Urinary bladder (tissue), 4 donors: ENCODE measurements at places on chromosomes 11 and 22. TPM values are rescaled to one million over a fixed set of nuclear protein-coding genes. Genes with fewer than 3 reads are reported as not detected.

DNA sequence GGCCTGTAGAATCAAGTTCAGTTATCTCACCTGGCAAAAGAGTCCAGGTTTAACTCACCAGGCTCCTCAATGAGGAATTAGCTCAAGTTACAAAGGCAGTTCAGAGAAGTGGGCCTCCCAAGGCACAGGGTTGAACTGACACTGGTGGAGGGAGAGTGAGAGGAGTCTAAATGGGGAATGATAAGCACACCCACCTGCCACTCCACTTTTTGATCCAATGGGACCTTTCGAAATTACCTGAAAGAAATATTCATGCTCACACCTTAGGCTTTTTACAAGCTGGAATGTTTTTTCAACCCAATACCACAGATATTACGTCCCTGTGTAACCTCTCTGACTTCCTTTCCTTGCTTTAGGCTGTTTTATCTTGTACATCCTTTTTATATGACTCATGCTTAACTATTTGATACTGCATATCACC, 642.7 kb upstream of the TENM4 start:
- no peak for DNase-seq

Gene ELMOD1
- 1.6 TPM for total RNA-seq

Gene DNAJB7
- total RNA-seq = not detected

DNA sequence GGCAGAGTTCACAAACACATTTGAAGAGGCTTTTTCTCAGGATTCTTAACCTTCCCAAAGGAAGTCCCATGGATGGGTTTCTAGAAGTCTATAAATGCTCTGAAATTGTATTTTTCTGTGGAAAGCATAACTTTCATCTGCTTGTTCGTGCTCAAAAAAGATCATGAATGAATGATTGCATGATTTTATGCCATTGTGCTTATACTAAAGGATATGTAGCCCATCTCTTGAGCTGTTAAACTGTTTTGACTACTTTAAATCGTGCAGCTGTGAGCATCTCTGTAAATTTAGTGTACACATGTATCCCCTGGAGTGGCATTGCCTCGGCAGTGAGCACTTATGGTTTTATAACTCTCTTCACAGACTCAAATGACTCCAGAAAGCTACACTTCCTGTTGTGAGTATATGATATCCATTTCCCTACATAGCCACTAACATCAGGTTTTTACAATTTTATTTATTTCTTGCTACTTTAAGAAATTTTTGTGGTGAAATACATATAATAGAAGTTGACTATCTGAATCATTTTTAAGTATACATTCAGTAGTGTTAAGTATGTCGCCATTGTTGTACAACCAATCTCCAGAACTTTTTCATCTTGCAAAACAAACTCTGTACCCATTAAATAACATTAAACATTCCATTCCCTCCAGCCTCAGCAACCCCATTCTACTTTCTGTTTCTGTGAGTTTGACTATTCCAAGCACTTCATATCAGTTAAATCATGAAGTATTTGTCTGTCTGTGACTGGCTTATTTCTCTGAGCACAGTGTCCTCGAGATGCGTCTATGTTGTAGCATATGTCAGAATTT, 8.0 kb downstream of the NEAT1 start:
- DNase-seq = no peak
